ENCODE measurements at places on chromosomes 2 and 18.

DNA sequence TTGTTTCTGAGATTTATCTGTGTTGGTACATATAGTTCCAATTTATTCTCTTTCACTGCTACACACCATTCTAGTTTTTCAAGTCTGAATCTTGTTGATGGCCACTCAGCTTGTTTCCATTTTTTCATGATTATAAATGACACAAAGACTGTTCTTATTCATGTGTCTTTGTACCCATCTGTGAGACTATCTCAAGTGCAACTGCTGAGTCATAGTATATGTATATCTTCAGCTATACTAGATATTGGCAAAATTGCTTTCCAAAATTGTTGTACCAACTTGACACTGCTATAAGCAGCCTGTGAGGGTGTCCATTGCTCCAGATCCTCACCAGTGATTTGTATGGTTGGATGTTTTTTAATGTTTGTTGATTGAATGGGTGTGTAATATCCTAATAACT lies 37.2 kb upstream of the RTN4 start:
- DNase-seq: no peak

- DNase-seq: no peak
Observed at GRCh38 chr2:241216211-241216761, 27.8 kb downstream of the ANO7 start.

- no peak for DNase-seq
Observed at GRCh38 chr2:106963156-106963555, 77.2 kb upstream of the ST6GAL2 start.

DNA sequence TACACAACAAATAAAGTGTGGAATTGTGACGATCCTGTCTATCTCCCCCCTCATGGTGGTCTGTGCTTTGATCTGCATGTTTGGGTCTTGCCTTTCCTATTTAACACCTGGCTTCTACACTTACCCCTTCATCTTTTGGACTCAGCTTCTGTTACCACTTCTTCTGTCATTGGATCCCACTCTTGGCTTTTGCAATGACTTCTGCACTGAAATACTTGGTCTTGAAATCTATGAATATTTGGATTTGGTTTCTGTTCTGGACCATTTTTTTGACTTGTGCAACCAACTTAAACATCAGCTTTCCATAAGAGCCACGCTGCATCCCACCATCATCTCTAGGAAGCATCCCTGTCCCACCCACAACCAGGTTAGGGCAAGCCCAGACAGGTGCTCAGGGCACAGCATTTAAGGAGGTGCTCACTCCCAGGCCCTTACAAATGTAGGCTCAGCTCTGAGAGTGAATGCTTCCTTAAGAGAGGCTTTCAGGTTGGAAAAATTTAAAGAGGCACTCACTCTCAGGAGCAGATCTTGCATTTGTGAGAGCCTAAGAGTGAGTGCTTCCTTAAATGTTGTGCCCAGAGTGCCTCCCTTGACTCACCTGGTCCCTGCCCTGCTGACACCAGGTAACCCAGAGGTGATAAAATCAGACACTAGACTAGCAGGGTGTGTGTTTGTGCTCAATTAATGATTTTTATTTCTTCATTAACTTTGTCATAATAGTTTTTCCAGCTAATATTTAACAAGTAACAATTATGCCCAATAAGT lies 124.5 kb upstream of the SH3BP4 start:
- DNase-seq: no peak

GRCh38 chr2:99858951-99859596 lies 283.3 kb downstream of the AFF3 start:
- DNase-seq: no peak

- DNase-seq: no peak
Observed at GRCh38 chr18:46402396-46402795, 254.6 kb downstream of the LOXHD1 start.
